ENCODE measurements at places on chromosomes 4 and X. TPM values are rescaled to one million over a fixed set of nuclear protein-coding genes. Genes with fewer than 3 reads are reported as not detected.

DNA sequence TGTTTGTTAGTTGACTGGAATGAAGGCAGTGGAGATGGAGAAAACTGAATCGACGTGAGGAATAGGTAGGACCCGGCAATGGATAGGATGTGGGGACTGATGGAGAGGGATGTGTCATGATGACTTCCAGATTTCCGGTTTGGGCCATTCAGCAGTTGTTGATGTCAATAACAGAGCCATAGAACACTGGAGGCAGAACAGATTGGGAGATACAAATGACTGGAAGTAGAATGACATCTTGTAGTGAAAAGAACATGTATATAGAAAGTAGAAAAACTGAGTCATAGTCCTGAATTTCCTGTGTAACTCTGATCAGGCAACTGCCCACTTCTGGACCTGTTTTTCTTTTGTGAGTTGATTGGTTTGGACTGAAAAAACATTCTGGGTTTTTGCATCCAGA lies 24.5 kb downstream of the CETN2 start:
- H3K27me3 ChIP-seq = no peaks in the 10 kb centered on the region
- DNase-seq = no peak
- H3K36me3 ChIP-seq = no peaks in the 10 kb centered on the region
- H3K4me1 ChIP-seq = no peaks in the 10 kb centered on the region

- H3K27ac ChIP-seq = no peak overlapping the region
- H3K27me3 ChIP-seq = no peaks in the 10 kb centered on the region
- no peak overlapping the region for H3K4me3 ChIP-seq
- no peaks in the 10 kb centered on the region for H3K4me1 ChIP-seq
- H3K36me3 ChIP-seq = no peaks in the 10 kb centered on the region
Observed at GRCh38 chr4:35461931-35462659, 782.2 kb downstream of the ARAP2 start.

- H3K4me1 ChIP-seq = no peaks in the 10 kb centered on the region
- H3K36me3 ChIP-seq = no peaks in the 10 kb centered on the region
- no peak overlapping the region for H3K27ac ChIP-seq
- H3K4me3 ChIP-seq = no peak overlapping the region
Observed at GRCh38 chr4:16783119-16783518, 115.3 kb downstream of the LDB2 start.

The TECRL gene
- total RNA-seq = not detected

DNA sequence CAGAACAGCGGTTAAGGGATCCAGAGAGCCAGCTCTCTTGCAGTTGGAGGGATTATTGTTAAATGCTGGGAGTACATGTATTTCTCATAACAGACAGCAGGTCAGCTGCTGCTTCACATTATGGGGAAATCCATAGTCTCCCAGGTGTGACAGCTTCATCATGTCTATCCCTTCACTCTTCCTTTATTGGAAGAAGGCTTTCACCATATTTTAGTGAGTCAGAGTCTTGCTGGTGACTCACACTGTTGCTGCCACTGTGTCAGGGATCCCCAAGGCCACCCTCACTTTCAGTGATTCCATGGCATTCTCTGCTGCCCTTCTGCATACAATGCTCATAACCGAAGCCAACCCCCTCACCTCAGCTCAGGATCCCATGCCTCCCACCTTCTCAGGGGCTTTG lies 32.9 kb upstream of the PAGE5 start:
- DNase-seq = no peak
- no peaks in the 10 kb centered on the region for H3K27me3 ChIP-seq
- H3K4me1 ChIP-seq = no peaks in the 10 kb centered on the region

GRCh38 chr4:173527103-173527891 lies 2.7 kb downstream of the HAND2 start:
- peaks cover 100% of the 10 kb centered on the region for H3K27me3 ChIP-seq
- DNase-seq = no peak
- H3K4me3 ChIP-seq = peak overlapping the region; percentile 55
- no peaks in the 10 kb centered on the region for H3K36me3 ChIP-seq
- peaks cover 40% of the 10 kb centered on the region for H3K4me1 ChIP-seq

DNA sequence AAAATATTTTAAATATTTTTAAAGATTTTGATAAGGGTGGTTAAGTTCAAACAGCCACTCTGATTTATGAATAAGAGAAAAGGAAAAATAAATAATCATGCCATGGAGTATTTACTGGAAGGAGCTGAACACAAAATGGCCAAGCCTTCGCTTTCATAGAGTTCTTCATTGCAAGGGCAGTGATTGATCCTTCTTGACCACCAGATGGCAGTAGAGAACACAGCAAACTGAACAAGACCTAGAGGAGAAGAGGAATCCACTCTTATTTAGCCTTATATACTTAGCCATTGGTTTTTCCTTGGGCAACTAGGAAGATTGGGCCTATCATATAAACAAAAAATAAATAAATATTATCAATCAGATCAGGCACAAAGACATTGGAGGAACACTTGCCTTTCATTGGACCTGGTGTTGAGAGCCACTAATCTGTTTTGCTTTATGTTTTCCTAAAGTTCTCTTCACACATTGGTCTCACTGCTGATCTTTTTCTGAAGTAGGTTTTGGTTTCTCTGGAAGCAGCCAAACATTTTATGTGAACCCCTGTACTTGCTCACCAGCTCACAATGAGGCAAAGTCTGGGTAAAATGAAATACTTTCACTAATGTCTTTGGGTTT lies 58.1 kb upstream of the PARM1 start:
- no peaks in the 10 kb centered on the region for H3K27me3 ChIP-seq
- no peak overlapping the region for H3K4me3 ChIP-seq
- H3K36me3 ChIP-seq = no peaks in the 10 kb centered on the region
- DNase-seq = no peak
- H3K27ac ChIP-seq = no peak overlapping the region
- peaks cover 10% of the 10 kb centered on the region for H3K4me1 ChIP-seq

The UCP1 gene
- not detected for total RNA-seq

DNA sequence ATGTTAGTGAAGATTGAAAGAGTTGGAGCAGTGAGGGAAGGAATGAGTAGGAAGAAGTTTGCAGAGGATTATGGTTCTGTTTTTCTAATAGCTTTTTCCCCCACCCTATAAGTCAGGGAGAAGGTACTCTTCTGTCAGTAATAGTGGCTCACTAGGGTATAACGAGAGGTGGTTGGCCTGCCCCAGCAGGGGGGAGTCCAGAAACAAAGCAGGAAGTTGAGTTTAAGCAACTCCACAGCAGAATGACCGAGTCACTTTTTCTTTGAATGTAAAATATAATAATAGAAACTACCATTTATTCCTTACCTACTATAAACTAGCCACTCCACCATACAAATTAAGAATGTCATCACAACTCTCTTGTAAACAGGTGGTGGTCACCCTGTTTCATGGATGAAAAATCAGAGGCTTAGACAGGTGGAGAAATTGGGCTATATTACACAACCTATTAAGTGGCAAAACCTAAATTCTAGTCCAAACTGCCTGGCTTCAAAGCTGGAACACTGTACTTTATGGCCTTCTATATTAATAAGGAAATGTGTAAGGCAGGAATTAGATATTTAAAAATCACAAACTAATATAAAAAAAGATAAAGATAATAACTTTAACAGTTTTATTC lies 21.9 kb downstream of the AP1AR start:
- no peak overlapping the region for H3K4me3 ChIP-seq
- no peak overlapping the region for H3K27ac ChIP-seq
- no peaks in the 10 kb centered on the region for H3K27me3 ChIP-seq
- DNase-seq = no peak
- no peaks in the 10 kb centered on the region for H3K4me1 ChIP-seq

The TRIM75 gene
- total RNA-seq = not detected

DNA sequence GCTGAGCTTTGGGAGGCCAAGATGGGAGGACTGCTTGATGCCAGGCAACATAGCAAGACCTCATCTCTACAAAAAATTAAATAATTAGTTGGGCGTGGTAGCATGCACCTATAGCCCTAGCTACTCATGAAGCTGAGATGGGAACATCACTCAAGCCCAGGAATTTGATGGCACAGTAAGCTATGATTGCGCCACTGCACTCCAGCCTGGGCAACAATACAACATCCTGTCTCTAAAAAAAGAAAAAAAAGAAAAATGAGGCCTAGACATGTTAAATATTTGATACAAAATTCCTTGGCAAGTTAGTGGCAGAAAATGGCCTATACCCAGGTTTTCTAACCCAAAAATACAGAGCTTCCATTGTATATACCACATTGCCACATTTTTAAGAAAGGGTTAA lies 88.1 kb upstream of the MAB21L2 start:
- no peak overlapping the region for H3K27ac ChIP-seq
- DNase-seq = no peak
- H3K4me1 ChIP-seq = no peaks in the 10 kb centered on the region
- H3K27me3 ChIP-seq = no peaks in the 10 kb centered on the region
- H3K36me3 ChIP-seq = no peaks in the 10 kb centered on the region
- H3K4me3 ChIP-seq = no peak overlapping the region

All from suprapubic skin (tissue), 4 donors.